ENCODE measurements at places on chromosomes 3 and 15.

DNA sequence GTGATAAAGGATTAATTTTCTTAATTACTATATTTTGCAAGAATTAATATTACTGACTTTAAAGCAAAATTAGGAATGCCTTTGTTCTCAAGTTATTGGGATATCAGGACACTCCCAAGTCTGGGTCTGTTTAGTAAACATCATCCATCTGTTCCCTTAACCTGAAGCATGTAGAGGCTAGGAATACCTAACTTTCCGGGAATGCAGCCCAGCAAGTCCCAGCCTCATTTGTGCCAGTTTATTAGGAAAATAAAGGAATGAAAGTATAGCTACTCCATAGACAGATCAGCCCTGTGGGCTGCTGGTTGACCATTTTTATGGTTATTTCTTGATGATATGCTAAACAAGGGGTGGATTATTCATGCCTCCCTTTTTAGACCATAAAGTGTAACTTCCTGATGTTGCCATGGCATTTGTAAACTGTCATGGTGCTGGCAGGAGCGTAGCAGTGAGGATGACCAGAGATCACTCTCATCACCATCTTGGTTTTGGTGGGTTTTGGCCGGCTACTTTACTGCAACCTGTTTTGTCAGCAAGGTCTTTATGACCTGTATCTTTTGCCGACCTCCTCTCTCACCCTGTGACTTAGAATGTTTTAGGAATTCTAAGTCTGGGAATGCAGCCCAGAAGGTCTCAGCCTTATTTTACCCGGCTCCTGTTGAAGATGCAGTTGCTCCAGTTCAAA, 540.2 kb downstream of the NAALADL2 start:
- no peak for DNase-seq

GRCh38 chr3:20066850-20067617, 26.8 kb downstream of the KAT2B start:
- DNase-seq = no peak

DNA sequence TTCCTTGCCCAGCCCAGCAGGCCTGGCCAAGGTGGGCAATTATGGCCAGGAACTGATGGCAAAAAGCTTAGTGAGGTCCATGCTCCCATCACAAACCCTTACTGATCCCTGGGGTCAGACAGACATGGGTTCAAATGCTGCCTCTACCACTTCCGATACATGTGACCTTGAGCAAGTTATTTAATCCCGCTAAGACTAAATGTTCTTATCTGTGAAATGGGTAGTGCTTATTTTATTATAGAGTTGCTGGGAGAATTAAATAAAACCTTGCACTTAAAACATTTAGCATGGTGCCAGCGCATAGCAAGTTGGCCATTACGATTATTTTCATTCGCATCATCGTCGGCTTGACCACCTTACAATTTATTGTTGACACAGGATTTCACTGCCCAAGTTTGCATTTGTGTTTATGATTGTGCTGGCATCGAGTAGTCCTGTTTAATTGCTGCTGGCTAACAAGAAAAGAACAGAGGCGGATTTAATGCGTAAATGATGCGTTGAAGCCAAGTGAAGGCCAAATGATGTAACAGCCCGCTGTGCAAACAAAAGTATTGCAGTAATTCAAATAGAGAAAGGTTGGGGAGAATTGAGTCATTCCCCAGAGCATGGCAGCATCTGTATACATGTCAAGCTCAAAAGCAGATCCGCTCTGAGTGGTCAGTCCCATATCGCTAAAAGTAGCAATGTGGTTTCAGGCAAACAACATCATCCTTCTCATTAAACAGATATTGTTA, 7.3 kb upstream of the FURIN start:
- DNase-seq = peak; percentile 40

GRCh38 chr15:89743594-89743993, 7.5 kb downstream of the MESP1 start:
- no peak for DNase-seq

GRCh38 chr3:94293793-94294195, 230.9 kb downstream of the NSUN3 start:
- no peak for DNase-seq

GRCh38 chr3:158739078-158739477, 6.8 kb upstream of the RARRES1 start:
- DNase-seq = no peak

- DNase-seq = no peak
Measured at GRCh38 chr15:39084674-39085530, 496.0 kb upstream of the THBS1 start.
